Stimulated activated CD4-positive, alpha-beta T cell treated with anti-CD3 and anti-CD28 coated beads, Interleukin-12 subunit alpha, Interleukin-12 subunit beta, amount 100 ng/mL, for 48 hours (primary cell): ENCODE measurements at places on chromosomes 6 and 20.
A peak's percentile ranks its signal among the peaks of the same experiment; 100 is the strongest.

DNA sequence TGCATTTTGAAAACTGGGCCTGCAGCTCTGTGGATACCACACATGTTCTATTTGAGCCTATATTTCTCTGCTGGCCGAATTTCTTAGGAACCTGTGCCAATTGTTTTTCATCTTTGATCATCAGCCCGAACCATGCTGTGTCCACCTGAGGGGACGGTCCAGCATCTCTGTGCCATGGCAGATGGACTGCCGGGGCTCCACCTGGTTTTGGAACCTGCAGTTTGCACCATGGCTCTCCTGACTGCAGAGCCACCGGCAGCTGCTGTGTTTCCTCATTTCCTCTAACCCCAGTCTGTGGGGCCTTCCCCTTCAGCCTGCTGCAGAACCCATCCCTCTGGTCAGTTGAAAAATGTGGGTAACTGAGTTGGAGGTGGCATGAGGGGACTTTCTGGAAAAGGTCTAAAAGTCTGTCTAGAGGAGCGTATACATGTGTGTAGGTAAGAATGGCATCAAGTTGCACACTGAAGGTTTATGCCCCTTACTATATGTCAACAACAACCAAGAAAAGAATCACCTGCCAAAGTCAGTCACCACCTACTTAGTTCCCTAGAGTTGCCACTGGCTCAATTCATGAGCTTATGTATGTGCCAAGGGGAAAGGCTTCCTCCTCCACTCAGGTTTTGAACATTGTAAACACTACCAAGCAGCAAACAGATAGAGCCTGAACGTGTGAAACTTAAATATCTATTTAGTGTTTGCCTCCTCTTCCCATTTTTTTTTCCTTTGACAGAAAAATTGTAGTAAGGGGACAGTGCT lies 548.2 kb downstream of the PRKN start:
- no peak for DNase-seq

DNA sequence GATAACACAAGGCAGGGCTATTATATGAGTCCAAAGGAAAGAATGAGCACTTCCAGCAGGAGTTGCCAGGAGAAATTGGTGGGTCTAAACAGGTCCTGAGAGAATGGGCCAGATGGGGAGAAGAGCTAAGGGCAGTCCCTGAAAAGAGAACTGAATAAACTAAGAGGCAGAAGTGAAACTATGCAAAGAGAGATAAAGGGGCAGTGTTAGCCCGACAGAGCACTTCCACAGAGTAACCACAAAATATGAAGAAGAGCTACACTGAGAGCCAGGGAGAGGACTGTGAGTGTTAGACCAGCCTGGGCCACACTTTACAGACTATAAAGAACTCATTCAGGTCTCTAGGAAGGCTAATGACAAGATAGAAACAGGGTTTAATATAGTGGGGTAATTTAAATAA lies 43.8 kb downstream of the RALGAPA2 start:
- no peak for DNase-seq

- DNase-seq = no peak
These were observed 211.9 kb downstream of the PREX1 start for GRCh38 chr20:48615871-48616270.

DNA sequence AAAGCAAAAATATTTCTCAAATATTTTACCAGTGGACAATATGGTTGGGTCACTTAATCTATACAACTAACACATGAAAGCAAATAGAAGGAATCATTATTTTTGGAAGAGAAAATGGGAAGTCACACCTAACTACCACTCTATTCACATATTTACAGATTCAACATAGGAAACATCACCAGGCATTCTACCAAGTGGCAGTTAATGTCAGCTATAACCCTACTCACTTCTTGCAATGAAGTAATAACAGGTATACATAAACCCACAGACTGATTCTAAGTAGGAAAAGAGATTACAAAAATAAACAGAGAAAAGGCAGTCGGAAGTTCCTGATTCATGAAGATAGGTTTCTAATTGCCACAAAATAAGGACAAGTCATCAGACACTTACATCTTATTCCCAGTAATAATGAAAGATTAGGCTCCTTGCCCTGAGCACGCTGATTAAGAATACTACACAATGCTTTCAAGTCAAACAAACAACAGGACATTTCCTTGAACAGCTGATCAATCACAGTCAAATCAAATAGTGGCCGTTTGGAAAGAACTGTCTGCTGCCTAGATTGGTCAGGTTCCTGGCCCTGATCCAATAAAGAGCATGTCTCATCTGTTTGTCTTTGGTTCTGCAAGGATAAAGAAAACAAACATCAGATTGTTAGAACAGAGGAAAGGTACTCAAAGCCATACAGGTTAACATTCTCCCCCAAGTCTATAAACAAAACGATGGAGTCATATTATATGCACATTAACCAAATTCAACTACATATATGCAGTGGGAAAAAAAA lies 79.2 kb upstream of the PLN start:
- DNase-seq = no peak

- DNase-seq = no peak
These were observed 36.8 kb downstream of the PSMB9 start for GRCh38 chr6:32890831-32891230.

- no peak for DNase-seq
These were observed 16.7 kb downstream of the VAPB start for GRCh38 chr20:58405504-58406291.

DNA sequence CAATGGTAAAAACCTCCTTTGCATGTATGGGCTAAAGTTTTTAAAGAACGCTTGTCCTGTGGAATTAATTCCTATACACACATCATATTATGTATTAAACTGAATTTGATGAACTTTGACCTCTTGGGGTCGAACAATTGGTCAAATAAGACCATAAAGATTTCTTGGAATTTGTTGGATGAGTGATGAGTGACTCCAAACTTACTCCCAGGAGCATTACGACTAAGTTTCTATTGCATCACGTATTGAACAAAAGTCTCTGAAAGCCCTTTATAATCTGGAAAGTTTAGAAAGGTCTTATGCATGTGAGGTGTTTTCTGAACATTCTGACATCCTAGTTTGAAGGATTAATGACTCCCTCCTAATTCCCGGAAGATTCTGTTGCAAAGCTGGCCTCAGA lies 126.9 kb upstream of the BMP5 start:
- no peak for DNase-seq

DNA sequence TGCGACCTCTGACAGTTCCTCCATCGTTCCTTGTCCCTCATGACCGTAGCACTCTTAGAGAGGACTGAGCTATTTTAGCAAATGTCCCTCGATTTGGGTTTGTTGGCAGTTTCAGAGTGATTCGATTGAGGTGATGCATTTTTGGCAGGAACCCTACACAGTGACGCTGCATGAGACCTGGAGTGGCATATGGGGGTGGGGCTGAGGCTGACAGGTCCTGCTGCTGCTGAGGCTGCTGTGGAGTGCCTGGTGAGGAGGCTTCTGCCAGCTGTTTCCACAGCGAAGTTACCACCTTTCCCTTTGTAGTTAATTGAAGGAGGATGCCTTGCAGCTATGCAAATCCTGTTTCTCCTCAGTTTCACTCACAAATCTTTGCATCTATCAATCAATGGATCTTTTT lies 19.8 kb downstream of the PXDC1 start:
- DNase-seq = no peak

DNA sequence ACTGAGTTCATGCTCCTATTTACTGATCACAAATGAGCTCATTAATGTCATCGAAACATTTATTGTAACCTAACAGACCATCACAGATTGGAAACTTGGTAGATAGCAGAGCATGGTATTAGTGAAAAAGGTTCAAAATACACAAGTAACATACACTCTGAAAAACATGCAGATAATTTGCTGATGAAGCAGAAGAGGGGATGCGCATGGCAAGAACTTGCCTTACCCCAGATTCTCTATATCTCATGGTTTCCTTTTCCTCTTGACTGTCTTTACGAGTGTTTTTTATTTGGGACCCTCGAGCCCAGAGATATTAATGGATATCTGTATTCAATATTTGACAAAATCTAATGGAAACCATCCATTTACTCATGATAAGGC lies 37.6 kb downstream of the QRSL1 start:
- DNase-seq = no peak

- DNase-seq = peak; percentile 24
These were observed 16.2 kb upstream of the BEND6 start for GRCh38 chr6:56938649-56939191.

GRCh38 chr6:16243055-16243454 lies 4.7 kb downstream of the GMPR start:
- DNase-seq = no peak

GRCh38 chr6:149008741-149009140 lies 261.9 kb downstream of the UST start:
- DNase-seq = no peak

DNA sequence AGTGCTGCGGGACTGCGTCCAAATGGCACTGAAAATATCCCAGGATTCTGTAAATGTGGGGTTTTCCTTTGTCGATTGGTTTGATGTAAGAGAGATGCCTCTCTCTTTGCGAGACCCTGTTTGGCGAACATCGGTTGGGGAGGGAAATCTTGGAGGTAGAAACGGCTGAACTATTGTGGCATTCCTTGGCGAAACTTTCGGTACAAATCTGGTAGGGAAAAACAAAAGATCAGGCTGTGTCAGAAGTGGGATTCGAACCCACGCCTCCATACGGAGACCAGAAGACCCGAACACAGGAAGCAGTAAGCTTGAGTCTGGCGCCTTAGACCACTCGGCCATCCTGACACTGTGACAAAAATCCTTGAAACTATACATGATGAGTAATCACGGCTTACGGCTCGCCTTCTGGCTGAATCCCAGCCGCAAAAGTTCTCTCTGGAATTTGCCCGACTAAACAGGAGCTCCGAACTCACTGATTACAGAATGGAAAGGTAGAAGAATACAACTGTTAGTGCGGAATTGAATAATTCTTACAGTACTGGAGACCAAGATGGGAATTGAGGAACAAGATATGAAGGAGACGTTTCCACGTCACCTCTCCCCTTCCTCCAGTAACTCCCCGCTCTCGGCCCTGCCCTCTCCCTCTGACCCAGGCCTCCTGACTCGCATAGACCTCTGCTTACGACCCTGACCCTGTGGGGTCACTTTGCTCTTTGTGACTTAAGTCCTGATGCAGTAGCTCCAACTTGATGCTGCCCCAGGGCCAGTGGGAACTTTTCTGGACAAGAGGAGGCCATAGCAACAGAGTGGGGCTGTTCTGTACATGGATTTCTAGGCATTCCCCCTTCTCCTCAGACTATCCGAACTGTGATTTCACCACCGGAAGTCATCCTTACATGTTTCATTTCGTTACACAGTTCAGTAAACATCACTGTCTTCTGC lies 132.8 kb upstream of the ZNF184 start:
- DNase-seq = no peak

DNA sequence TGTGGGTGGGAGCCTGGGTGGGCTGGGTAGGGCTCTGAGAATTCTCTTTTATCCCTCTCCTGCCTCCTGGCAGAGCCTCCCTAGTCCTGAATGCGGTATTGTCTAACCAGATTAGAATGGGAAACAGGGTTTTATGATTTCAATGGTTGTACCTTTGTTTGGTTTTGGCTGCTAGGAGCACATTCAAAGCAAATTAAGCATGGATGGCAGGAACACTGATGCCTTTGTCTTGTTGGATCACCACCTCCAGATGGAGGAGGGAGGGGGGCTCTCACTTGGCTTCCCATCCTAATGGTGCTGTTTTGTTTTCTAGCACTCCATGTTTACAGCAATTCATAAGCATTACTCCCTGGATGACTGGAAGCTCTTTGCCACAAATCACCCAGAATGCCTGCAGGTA lies 11.6 kb downstream of the GMPR start:
- no peak for DNase-seq

- no peak for DNase-seq
These were observed 165.2 kb downstream of the DLL1 start for GRCh38 chr6:170125456-170126300.

GRCh38 chr6:37303891-37304503 lies 46.1 kb upstream of the TMEM217 start:
- DNase-seq = no peak

DNA sequence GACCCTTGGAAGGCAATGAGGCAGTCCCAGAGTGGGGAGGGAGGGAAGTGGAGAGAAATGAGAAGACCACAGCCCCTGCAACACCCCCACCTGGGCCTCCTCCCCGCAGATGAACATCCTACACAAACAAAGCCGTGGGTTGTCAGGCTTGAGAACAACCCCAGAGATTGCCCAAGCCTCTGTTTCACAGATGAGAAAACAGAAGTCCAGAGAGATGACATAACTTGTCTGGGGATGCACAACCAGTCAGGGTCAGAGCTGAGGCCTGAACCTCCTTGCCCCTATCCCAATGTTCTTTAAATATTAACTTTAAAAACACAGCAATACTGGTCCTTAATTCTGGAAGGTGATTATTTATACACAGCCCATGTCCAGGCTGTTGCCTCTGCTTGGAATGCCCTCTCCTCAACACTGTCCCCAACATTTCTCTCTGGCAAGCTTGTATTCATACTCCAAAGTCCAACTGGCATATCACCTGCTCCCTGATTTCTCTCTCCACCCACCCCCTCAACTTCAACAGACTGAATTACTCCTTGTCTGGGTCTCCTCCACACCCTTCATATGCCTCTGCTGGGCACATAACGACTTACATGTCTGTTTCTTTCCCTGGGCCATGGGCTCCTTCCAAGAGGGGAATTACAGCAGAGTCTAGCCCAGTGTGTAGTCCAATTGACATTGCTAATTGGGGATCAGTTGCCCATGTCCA lies 135.5 kb upstream of the LRFN2 start:
- DNase-seq = no peak

GRCh38 chr6:131910219-131910589 lies 41.0 kb downstream of the CCN2 start:
- DNase-seq = no peak

DNA sequence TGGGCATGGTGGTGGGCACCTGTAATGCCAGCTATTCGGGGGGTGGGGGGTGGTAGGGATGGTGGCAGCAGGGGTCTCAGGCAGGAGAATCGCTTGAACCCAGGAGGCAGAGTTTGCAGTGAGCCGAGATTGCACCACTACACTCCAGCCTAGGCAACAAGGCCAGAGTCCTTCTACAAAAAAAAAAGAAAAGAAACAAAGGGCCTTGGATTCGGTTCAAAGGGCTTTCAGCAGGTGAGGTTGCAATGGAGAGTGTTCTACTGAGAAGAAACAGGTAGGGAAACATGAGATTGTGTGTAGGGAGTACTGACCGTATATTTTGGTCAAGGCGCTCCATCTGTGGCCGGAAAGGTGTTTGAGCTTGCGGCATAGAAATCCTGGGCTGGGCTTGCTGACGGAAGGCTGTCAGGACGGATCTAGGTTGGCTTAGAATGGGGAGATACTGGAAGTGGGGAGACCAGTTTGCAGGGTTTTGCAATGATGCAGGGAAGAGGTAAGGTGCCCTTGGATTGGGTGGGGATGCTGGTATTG lies 40.7 kb upstream of the DSP start:
- no peak for DNase-seq
